ENCODE measurements at places on chromosomes 2 and 18. TPM values are rescaled to one million over a fixed set of nuclear protein-coding genes. Genes with fewer than 3 reads are reported as not detected.

GCA gene
- total RNA-seq: 17.0 TPM

UGT1A10 gene
- not detected for total RNA-seq

DNA sequence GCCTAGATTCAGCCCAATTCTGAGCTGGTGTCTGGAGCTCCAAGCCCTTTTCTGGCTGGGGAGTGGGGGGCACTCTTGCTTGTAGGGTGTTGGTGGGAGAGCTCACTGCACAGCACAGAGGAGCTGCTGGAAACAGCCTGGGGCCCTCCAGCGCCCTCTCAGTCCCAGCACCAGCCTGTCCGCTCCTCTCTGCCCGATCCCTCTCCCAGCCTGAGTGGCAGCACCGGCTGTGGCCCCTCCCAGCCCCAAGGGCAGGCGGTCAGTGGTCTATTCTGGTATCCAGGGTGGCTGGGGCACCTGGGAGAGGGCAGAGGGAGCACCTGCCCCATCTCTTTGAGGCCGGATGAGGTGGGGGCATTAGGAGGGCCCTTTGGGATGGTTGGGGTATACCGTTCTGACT is 13.2 kb upstream of the DES start:
- no peak overlapping the region for H3K4me3 ChIP-seq
- no peaks in the 10 kb centered on the region for H3K36me3 ChIP-seq
- peaks cover 12% of the 10 kb centered on the region for H3K27me3 ChIP-seq
- no peak overlapping the region for H3K27ac ChIP-seq
- no peak for DNase-seq
- no peaks in the 10 kb centered on the region for H3K4me1 ChIP-seq

GRCh38 chr2:227401550-227401949 is 13.8 kb upstream of the SCYGR1 start:
- peaks cover 2% of the 10 kb centered on the region for H3K27me3 ChIP-seq
- peaks cover 8% of the 10 kb centered on the region for H3K4me1 ChIP-seq
- DNase-seq: no peak
- no peak overlapping the region for H3K27ac ChIP-seq

GRCh38 chr2:206422493-206422892 is 20.8 kb upstream of the ADAM23 start:
- no peaks in the 10 kb centered on the region for H3K36me3 ChIP-seq
- no peaks in the 10 kb centered on the region for H3K4me1 ChIP-seq
- no peak overlapping the region for H3K27ac ChIP-seq
- no peak overlapping the region for H3K4me3 ChIP-seq
- DNase-seq: no peak
- no peaks in the 10 kb centered on the region for H3K27me3 ChIP-seq

DNA sequence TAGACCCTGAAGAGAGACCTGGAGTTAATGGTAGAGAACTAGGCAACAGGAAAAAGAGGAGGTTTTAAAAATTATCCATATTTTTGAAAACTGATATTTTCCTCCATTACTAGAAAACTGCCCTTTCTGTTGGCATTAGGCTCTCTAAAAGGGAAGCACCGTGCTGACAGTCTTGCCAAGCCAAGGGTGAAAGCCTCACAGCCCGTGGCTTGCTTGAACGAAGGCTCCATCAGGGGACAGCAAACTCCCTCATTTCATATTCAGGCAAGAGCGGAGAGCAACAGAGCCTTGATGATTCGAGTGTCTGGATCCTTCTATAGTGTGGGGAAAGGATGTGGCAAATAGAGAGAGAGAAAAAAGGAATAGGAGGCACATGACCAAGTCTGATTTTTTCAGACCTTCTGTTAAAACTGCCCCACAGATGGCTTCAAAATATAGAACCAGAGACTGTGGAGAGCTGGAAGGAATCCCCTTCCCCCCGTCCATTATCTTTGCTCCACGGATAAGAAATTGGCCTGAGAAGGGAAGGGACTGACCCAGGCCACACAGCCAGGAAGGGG is 67.0 kb downstream of the CACNB4 start:
- H3K36me3 ChIP-seq: no peaks in the 10 kb centered on the region
- H3K4me3 ChIP-seq: no peak overlapping the region
- H3K27ac ChIP-seq: no peak overlapping the region
- peaks cover 16% of the 10 kb centered on the region for H3K27me3 ChIP-seq
- H3K4me1 ChIP-seq: no peaks in the 10 kb centered on the region
- DNase-seq: no peak

GRCh38 chr18:40160361-40160760 is 1794.7 kb upstream of the PIK3C3 start:
- H3K4me1 ChIP-seq: no peaks in the 10 kb centered on the region
- no peaks in the 10 kb centered on the region for H3K36me3 ChIP-seq
- no peak overlapping the region for H3K4me3 ChIP-seq
- no peak overlapping the region for H3K27ac ChIP-seq
- H3K27me3 ChIP-seq: no peaks in the 10 kb centered on the region
- DNase-seq: no peak

GRCh38 chr2:173874003-173874893 is 90.9 kb downstream of the SP3 start:
- peaks cover 9% of the 10 kb centered on the region for H3K27me3 ChIP-seq
- H3K4me3 ChIP-seq: no peak overlapping the region

GRCh38 chr2:159462201-159462785 is 154.1 kb downstream of the BAZ2B start:
- peaks cover 7% of the 10 kb centered on the region for H3K4me1 ChIP-seq
- no peak overlapping the region for H3K4me3 ChIP-seq
- no peaks in the 10 kb centered on the region for H3K36me3 ChIP-seq
- no peak for DNase-seq
- H3K27ac ChIP-seq: no peak overlapping the region
